Cerebellar cortex (tissue), 1 donor: ENCODE measurements at places on chromosomes 7 and 10.

- no peak for DNase-seq
Measured at GRCh38 chr10:58644311-58644710, 131.6 kb downstream of the BICC1 start.

DNA sequence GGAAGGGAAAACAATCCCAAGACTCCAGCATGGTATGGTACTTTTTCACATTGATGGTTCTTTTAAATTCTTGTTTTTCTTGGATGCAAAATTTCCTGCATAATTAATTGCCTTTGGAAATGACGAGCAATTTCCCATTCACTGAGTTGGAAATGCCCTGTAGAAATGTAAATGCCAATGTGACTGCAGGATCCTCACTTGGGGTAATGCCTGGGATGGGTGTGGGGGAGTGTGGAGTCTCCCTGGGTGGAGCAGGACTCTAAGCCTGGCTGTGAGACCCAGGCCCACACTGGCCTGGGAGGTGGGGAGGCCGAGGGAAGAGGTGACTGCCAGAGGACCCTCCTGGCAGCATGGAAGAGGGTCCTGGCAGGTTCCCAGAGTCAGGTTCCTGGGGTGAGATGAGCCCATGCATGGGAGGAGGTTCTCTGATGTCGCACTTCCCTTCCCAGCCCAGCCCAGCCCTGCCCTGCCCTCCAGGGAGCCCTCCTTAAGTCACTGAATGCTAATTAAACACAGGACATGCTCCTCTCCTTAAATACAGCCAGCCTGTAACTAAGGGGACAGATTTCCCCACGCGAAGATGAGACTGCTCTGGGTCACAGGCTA lies 157.9 kb downstream of the GFRA1 start:
- DNase-seq: no peak

GRCh38 chr10:110353244-110354119 lies 48.8 kb upstream of the SMNDC1 start:
- peak; percentile 67 for DNase-seq

DNA sequence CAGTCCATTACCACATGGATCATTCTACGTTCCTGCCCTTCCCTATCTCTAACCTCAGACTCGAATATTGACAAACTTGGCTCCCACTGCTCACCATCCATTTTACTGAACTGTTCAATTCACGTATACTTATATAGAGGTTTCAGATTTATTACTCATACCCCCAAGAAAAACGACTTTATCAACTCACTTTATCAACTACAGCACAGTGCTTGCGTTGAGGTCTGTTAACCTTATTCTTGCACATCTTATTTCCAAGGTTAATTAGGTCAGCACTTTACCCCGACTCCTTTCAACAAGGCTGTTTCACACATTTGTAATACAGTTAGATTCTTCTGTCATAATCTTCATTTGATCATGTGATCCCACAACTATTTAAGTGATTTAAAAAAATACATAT lies 162.3 kb upstream of the AHR start:
- no peak for DNase-seq

GRCh38 chr7:158157460-158157859 lies 430.2 kb downstream of the PTPRN2 start:
- no peak for DNase-seq

DNA sequence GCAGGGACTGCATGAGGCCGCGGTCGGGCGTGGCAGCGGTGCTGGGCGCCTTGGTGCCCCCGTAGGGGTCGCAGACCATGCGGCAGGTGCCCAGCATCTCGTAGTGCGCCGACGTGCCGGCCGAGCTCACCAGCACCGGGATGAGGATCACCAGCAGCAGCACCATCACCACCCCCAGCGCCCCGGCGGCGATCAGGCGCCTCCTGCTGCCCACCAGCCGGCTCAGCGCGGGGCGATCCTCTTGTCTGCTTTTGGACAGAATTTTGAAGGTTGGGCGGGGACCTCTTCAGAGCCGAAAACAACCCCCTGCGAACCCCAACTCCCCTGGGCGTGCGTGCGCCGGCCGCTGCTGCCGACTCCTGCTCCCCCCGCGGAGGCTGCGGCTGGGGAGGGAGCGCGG lies 779 bp downstream of the C1QL3 start:
- no peak for DNase-seq

- DNase-seq: no peak
Measured at GRCh38 chr7:48251766-48252165, 80.5 kb downstream of the ABCA13 start.

- peak; percentile 91 for DNase-seq
Measured at GRCh38 chr7:55326081-55326835, 38.9 kb upstream of the LANCL2 start.

GRCh38 chr10:74589226-74589673 lies 237.2 kb upstream of the KAT6B start:
- peak; percentile 63 for DNase-seq
